ENCODE measurements at places on chromosomes 3 and 15. TPM values are rescaled to one million over a fixed set of nuclear protein-coding genes. Genes with fewer than 3 reads are reported as not detected.

Gene PRRT3
- 0.72 TPM for total RNA-seq

Gene PLS1
- total RNA-seq, result 1.5 TPM

Gene SERINC4
- not detected for total RNA-seq

Gene HYAL2
- total RNA-seq, result 442 TPM

Gene CCDC71
- total RNA-seq, result 15.2 TPM

Gene SLC24A5
- not detected for total RNA-seq

Gene ZPLD1
- total RNA-seq, result 0.09 TPM

Gene GPR15
- total RNA-seq, result not detected

Gene PLA2G4F
- not detected for total RNA-seq

Gene GPR87
- total RNA-seq, result 0.09 TPM

Gene CCR1
- total RNA-seq, result not detected

Gene ENTPD3
- total RNA-seq, result not detected

Gene KNG1
- not detected for total RNA-seq

Gene ALDH1L1
- total RNA-seq, result 0.28 TPM

Gene P2RY14
- total RNA-seq, result not detected

Gene CLDN18
- not detected for total RNA-seq

Gene CNBP
- 246 TPM for total RNA-seq

Gene EFCAB12
- total RNA-seq, result not detected

Gene UBA7
- total RNA-seq, result 14.2 TPM

Gene MRPS11
- total RNA-seq, result 45.9 TPM

Gene CHRD
- 0.28 TPM for total RNA-seq

Gene PLCH1
- total RNA-seq, result 0.09 TPM

Gene LIPC
- 0.09 TPM for total RNA-seq

Gene HGD
- not detected for total RNA-seq

Gene SV2B
- 0.18 TPM for total RNA-seq

Gene CCRL2
- 4.7 TPM for total RNA-seq

Gene CDHR4
- total RNA-seq, result not detected

Gene GRAMD1C
- total RNA-seq, result 22.1 TPM

Gene COL7A1
- total RNA-seq, result 1.4 TPM

Gene CACNA2D2
- not detected for total RNA-seq

Gene OR5K2
- not detected for total RNA-seq

Gene SOX2
- not detected for total RNA-seq

Gene ZIC4
- not detected for total RNA-seq

Gene SNTN
- not detected for total RNA-seq

Gene TUSC7
- not detected for total RNA-seq

Gene ACTRT3
- 4.3 TPM for total RNA-seq

Gene NDN
- total RNA-seq, result 22.9 TPM

Gene HESX1
- total RNA-seq, result 0.19 TPM

Gene DIPK2A
- 109 TPM for total RNA-seq

Gene SLC9C1
- total RNA-seq, result 0.09 TPM

Gene GOLGA8K
- 0.28 TPM for total RNA-seq

Gene DUSP7
- 8.4 TPM for total RNA-seq

Gene STARD5
- total RNA-seq, result 0.36 TPM

Gene CLCN2
- total RNA-seq, result 2.8 TPM

Gene STAC
- total RNA-seq, result 0.18 TPM

Gene CKMT1B
- not detected for total RNA-seq

Gene RASGRF1
- not detected for total RNA-seq

Gene C3orf62
- 0.81 TPM for total RNA-seq

Gene LINS1
- total RNA-seq, result 6.8 TPM

Gene OR5H14
- total RNA-seq, result not detected

Gene TRIM59
- 20.3 TPM for total RNA-seq

Measured in endothelial cell of coronary artery (primary cell).